ENCODE measurements at places on chromosomes 13 and 19.
A peak's percentile ranks its signal among the peaks of the same experiment; 100 is the strongest.

DNA sequence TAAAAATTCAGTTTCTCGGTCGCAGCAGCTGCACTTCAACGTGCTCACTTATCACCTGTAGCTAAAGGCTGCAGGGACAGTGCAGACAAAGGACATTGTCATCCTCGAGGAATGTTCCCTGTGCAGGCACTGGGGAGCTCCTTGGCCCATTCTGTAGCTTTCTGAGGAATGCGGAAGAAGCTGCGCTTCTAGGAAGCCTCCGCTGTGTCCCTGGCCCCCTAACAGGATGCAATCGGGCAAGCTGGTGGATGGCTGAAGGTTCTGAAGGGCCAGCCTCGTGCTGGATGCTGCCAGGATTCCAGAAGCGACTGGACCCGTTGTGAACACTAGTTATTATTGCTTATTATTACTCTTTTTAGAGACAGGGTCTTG lies 8.1 kb downstream of the ANO8 start:
- DNase-seq: no peak

DNA sequence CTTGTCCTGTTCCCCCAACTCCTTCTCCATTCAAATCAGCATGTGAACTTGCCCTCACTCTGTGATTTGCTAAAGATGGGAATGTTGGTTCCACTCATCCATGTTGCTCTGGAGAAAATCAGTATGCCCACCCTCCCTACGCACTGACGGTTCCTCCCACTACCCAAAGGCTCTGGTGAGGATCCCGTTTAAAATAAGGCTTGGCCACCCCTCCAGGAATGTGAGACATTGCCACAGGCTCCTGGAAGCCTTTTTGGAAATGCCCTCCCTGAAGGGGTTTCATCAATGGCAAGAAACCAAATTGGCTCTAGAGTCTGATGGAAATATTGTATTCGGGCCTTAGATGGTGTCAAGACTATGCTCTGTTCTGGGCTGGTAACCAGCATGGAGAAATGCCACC lies 187.3 kb downstream of the USP12 start:
- DNase-seq: no peak

DNA sequence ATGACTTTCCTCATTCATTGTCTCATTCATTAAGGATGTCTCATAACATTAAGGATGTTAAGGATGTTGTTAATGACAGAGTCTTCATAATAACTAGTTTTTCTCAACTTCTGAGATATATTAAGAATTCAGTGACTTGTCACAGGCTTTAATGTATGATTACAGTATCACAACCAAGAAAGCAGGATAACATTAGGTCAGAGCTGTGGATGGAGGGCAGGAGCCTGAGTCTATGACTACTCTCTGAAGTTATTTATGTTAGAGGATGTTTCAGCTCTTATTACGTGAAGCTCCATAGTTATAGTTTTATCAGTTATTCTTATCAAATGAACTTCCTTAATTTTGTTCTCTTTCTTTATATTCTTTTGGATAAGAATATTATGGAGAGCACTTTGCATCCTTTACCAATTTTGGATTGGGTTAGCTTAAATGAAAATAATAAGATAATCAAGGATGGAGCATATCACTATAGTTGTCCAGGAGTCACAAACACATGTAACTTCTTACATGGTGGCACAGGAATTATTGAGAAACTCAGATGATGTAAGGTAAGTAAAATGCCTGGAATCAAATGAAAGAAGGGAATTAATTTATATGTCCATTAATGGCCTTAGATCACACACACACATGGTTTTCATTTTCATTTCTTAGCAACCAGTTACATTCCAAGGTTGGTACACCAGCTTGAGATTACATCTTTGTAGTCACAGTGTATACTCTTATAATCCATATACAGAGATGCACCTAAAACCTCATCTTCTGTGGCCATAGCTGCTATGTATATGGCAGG lies 57.0 kb downstream of the SLC10A2 start:
- no peak for DNase-seq

DNA sequence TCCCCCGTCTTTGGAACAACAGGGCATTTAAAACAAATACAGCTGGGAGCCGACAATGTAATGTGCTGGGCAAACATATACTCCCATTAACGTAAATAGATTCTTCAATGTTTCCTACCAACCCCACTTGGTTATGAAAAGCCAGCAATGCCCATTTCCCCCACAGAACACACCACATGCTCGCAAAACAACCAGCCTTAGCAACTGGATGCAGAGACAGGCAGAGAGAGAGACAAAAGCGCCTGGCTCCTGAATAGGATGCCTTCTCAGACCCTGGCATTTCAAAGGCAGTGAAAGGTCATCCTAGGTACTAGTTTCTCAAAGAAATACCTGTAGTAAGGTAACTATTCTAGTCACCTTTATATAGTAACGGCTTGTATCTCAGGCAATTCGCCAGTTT lies 462.9 kb downstream of the ITGBL1 start:
- DNase-seq: no peak

- no peak for DNase-seq
These were observed 3.7 kb downstream of the APOC2 start for GRCh38 chr19:44949550-44949949.

GRCh38 chr13:45849408-45849807 lies 2.1 kb downstream of the SIAH3 start:
- DNase-seq: no peak

DNA sequence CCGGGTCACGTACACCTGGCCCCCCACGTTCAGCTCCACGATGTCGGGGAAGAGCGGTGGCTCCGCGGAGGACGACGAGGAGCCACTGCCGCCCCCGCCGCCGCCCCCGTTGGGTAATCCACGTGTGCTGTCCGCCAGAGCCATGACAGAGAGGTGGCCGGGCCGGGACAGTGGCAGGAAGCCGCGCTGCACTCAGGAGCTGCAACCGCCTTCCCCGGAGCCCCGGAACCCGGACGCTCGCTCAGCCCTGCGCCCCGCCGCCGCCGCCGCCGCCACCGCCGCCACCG lies 257 bp downstream of the KCTD12 start:
- DNase-seq: no peak

DNA sequence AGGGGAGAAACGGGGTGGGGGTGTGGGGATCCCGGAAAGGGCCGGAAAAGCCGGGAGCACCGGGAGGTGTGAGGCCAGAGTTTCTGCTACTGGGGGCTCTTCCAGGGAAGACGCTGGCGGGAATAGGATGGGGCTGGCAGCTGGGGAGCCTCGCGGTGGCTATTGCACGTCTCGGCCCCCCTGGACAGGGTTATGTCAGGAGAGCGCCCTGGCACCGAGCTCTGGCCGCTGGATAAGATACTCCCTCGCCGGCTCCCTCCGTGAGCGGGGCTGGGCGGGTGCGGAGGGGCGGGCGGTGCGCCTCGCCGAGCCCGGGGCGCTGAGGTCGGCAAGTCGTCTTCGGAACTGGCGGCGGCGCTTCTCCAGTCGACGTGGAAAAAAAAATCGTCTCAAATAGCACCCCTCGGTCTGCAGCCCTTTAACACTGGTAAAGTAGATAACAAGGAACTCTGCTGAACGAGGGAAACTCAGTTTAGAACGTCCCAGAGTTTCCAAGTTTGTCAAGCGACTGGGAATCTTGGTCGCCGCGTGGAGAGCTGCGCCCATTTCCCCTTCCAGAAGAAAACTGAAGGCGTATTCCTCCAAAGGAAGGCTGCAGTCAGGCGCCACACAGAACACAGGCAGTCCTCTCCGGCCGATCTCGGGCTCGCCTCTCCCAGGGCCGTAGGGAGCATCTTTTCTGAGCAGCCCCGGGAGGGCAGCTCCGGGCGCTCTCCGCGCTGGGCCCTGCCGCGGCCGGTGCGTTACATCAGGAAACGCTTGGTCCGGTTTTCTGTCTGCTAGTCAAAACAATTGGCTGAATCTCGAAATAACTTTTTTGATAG lies 115.1 kb downstream of the KCNRG start:
- peak; percentile 66 for DNase-seq

- no peak for DNase-seq
These were observed 11.5 kb upstream of the ZNF814 start for GRCh38 chr19:57900311-57900710.

- peak; percentile 45 for DNase-seq
These were observed 26.9 kb upstream of the TMEM160 start for GRCh38 chr19:47075179-47075810.

DNA sequence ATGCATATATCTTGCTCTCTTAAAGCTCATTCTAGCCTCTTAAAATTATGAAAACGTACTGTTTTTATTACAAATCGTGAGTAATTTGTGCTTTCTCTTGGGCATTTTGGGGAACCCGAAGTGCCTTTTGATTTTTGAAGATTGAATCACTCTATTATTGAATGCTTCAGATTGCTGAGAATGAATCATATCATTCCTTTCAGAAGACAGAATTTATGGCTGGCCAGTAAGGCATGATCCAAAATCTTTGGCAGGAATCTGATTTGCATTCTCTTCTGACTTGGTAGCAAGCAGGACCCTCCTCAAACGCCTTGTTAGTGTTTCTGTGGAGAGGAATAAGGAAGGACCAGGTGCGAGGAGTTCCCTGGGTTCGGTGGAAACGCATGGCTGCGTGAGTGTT lies 49.5 kb downstream of the STARD13 start:
- no peak for DNase-seq

DNA sequence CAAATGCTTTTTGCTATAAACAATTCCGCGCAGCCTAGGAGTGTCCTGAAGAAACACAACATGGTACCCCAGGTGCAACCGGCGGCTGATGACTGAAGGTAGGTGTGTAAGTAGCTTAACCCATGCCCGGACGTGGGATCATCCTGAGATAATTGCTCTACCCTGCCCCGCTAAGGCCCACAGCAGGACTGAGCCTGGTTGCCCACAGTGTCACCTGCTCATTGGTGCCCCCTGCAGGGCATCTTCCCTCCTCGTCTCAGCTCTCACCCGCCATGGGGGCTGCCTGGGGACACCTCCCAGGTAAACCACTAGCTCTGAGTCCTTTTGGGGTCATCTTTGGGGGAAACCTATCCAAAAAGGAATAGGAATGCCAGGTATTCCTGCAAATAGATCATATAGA lies 22.3 kb downstream of the TMEM161A start:
- peak; percentile 55 for DNase-seq

DNA sequence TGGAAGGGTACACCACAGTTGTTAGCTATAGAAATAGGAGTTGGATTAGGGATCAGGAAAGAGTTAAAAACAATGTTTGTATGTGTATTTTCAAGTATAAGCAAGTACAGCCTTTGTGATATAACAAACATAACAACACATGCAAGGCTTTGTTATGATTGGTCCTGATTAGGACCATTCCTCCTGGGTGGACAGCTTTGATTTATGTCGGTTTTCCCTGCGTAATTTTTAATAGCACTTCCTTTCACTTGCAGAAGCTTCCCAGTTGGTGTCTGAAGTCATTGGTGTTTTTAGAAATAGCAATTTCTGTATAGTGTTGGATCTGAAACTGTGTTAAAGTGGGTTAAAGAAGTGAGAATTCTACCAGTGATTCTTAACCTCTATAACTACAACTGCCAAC lies 10.0 kb downstream of the FNDC3A start:
- DNase-seq: no peak

DNA sequence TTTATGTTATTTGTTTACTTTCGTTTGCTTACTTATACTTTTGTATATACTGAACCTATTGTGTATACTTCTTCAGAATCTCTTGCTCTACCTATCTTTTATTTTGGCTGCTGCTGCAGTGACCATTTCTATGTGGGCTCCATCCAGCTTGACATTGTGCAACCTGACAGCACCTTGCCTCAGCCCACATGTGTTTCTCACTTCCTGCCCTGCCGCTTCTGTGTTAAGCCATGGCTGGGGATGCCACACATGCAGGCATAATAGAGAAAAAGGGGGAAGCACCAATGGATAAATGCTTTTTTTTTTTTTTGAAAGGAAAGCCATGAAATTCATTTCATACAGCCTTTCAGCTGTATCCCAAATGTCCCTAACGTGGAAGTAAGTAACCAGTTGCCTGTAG lies 147.6 kb downstream of the RBM26 start:
- DNase-seq: no peak

GRCh38 chr13:113902986-113903775 lies 39.3 kb upstream of the GAS6 start:
- DNase-seq: peak; percentile 30

DNA sequence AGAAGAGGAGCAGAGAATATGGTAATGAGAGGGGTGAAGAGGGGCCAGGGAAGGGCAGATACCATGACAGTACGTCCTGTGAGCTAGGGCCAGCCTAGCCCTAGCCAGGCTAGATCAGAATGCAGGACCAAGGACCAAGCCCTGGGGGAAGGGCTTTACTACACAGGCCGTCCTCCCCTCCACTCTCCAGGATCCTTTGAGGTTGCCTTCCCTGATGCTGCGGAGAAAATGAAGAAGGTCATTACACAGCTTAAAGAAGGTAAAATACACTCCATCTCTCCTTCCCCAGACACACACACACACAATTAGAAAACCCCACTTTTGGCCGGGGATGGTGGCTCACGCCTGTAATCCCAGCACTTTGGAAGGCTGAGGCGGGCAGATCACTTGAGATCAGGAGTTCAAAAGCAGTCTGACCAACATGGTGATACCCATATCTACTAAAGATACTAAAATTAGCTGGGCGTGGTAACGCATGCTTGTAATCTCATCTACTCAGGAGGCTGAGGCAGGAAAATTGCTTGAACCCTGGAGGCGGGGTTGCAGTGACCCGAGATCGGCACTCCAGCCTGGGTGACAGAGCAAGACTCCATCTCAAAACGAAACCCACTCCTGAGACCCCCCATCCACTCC lies 8.5 kb downstream of the SPACA6 start:
- DNase-seq: no peak

GRCh38 chr13:103614761-103615160 lies 548.5 kb upstream of the SLC10A2 start:
- DNase-seq: no peak

DNA sequence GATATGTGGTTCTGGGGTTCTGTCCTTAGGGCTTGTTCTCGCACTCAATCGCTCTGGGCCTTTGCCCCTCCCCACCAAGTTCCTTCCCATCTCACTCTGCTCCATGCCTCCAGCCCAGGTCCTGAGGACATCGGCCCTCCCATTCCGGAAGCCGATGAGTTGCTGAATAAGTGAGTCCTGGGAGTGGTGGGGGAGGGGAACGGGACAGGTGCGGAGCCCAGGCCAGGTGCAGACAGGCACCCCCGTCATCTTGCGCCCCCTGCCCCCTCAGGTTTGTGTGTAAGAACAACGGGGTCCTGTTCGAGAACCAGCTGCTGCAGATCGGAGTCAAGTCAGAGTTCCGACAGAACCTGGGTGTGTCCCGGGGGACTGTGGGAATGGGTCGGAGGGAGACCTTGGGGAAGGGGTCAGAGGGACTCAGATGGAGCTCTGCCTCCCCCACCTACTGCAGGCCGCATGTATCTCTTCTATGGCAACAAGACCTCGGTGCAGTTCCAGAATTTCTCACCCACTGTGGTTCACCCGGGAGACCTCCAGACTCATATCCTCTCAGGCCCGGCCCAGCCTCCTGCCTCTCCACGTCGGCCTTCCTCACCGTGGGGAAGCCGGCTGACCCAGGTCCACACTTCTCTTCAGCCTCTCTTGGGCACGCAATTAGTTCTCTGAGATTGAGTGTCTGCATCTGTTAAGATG lies 10.1 kb downstream of the FUZ start:
- no peak for DNase-seq

GRCh38 chr19:11209839-11210655 lies 12.7 kb upstream of the KANK2 start:
- no peak for DNase-seq

Measured in left ventricle myocardium superior (tissue), 1 donor.